Left lobe of liver (tissue), 2 donors: ENCODE measurements at places on chromosomes 3 and 15.

DNA sequence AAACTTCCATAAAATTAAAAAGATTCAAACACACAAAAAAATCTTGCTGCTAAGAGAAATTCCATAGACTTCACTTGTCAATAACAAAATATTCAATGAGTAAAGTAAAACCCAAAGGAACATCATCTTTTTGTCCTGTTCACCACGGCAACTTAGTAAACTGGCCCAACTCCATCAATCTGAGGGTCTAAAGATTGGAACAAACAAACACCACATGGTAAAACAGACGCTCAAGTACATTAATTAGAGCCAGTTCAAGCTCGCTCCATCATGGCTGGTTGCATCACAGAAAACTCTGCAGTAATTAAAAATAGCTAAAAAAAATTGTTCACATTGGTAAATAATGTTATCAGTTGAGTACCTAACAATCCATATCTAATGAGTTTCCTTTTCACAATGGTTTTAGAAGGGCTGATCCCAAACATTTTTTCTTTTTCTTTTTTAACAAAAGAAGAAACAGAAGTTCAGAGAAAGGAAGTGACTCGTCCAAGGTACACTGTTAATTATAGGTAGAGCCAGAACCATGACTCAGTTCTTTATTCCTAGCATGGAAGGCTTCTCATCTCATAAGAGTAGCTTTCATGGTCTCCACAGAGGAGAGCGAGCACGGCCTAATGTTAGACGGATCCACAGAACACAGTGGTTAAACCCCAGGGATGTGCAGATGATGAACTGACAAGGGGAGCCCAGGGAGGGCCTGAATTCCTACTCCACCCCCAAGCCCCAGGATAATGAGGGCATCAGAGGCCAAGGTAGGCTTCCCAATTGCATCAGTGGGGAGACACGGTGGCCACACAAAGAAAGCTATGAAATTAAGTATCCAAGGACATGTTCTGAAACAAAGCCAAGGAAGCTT lies 79.2 kb upstream of the ARHGEF3 start:
- no peak for DNase-seq

DNA sequence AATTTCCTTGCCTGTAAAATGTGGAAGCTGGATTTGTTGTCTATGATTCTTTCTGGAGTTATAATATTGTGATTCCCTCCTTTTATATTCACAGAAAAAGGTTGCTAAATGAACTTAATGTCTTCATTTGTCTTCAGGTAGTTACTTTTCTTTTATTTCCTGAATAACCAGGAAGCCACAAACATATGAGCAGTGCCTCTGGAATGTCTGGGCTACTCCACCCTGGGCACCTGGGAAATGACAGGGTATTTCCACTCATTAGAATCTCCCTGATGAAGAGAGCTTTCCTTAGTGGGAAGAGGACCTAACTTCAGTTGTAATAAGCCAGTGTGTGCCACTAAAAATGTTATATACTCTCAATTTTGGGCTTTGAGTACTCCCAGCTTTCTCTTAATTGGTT lies 3.8 kb upstream of the SLMAP start:
- no peak for DNase-seq

GRCh38 chr3:43616034-43616433 lies 5.8 kb downstream of the ANO10 start:
- DNase-seq = no peak

GRCh38 chr15:56832125-56832524 lies 86.3 kb upstream of the TCF12 start:
- peak; percentile 90 for DNase-seq

DNA sequence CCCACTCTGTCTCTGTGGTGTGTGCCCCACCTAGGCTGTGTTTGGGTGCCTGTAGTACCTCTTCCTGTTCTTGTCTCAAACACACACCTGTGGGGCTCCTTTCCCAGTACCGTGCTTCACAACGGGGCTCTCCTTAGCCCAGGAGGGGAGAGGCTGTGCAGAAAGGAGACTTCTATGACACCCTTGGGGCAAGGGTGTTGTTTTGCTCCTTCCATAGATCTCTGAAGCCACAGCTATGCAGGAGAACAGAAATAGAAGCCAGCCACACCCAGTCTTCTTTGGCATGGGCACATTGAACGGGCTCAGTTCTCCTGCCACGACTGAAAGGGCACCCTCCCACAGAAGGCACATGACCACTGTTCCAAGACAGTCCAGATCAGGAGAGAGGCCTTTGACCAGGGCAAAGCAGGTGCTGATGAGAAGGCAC lies 74.3 kb downstream of the LIPC start:
- DNase-seq = no peak

DNA sequence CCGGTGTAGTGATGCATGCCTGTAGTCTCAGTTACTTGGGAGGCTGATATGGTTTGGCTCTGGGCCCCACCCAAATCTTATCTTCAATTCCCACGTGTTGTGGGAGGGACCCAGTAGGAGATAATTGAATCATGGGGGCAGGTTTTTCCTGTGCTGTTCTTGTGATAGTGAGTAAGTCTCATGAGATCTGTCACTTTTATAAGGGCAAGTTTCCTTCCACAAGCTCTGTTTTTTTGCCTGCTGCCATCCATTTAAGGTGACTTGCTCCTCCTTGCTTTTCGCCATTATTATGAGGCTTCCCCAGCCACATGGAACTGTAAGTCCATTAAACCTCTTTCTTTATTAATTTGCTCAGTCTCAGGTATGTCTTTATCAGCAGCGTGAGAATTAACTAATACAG lies 566.7 kb upstream of the NECTIN3 start:
- DNase-seq = no peak

- DNase-seq = no peak
Observed at GRCh38 chr3:46006238-46007032, 10.8 kb upstream of the FYCO1 start.

DNA sequence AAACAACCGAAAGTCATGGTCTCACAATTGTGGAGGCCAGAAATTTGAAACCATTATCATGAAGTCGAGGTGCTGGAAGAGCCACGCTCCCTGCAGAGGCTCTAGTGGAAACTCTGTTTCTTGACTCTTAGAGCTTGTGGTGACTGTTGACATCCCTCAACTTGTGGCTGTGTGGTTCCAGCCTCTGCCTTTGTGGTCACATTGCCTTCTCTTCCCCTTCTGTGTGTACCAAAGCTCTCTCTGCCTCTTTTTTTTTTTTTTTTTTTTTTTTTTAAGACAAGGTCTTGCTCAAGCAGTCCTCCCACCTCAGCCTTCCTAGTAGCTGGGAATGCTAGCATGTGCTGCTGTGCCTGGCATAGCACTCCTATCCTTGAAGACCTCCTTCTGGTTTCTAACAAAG lies 48.7 kb upstream of the CRTC3 start:
- DNase-seq = no peak

GRCh38 chr3:22734207-22734606 lies 468.9 kb upstream of the UBE2E2 start:
- DNase-seq = no peak

DNA sequence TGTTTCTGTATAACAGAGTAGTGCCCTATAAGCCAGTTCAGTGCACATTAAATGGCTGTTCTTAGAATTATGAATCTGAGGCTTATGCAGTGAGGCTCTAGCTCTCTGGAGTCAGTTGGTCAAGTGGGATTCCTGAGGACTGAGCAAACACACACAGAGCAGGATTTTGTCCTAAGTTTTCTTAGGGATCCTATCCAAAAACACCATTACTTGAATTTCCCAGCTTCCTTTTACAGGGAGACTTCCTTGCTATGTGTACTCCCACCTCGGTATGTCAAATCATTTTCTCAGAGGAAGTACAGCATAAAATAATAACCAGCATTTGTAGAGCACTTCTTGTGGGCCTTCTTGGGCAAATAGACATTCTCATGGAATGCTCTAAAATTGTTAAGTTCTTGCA lies 63.1 kb upstream of the GOLGA6B start:
- DNase-seq = no peak

- DNase-seq = peak; percentile 52
Observed at GRCh38 chr15:96320703-96321638, 9.5 kb upstream of the NR2F2 start.

- no peak for DNase-seq
Observed at GRCh38 chr3:174973465-174973864, 114.3 kb downstream of the NAALADL2 start.

- no peak for DNase-seq
Observed at GRCh38 chr3:76582632-76583378, 457.1 kb upstream of the ROBO2 start.

GRCh38 chr3:122523317-122523716 lies 8.6 kb upstream of the KPNA1 start:
- DNase-seq = no peak

DNA sequence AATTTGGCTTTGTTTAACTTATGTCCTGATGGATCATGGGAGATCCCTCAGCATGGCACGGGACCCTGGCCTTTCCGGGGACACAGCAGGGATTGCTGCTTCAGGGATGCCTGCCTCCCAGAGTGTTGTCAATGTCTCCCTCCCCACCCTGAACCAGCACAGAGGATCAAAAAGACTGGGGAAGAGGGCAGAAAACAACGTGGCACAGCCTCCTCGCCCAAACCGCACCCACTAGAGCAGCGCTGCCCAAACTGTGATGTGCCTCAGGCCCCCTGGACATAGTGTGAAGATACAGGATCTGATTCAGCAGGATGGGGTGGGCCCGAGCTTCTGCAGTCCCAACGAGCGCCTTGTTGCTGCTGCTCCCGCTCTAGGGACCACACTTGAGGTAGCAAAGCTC lies 34.5 kb downstream of the SLC6A20 start:
- DNase-seq = no peak

DNA sequence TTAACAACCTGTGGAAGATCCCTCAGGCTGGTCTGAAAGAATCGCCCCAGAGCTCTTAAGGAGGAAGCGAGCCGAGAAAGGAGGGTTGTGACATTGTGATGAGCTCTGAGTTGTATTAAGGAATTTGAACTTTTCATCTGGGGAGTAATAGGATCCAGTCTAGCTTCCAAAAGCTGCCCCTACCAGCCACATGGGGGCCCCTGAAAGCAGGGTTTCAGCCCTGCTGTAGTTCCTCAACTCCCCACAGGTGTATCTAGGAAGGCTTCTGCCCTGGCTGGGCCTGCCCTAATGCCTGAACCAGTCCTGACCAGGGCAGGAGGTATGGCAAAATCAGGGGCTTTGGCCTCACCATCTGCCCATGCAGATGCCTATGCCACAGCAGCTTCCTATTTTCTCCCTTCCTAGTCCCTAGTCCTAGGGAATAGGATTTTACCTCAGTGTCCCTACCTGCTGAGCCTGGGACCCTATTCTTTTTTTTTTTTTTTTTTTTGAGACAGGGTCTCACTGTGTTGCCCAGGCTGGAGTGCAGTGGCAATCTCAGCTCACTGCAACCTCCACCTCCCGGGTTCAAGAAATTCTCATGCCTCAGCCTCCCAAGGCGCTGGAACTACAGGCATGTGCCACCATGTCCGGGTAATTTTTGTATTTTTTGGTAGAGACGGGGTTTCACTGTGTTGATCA lies 5.0 kb upstream of the AP3S2 start:
- peak; percentile 55 for DNase-seq

DNA sequence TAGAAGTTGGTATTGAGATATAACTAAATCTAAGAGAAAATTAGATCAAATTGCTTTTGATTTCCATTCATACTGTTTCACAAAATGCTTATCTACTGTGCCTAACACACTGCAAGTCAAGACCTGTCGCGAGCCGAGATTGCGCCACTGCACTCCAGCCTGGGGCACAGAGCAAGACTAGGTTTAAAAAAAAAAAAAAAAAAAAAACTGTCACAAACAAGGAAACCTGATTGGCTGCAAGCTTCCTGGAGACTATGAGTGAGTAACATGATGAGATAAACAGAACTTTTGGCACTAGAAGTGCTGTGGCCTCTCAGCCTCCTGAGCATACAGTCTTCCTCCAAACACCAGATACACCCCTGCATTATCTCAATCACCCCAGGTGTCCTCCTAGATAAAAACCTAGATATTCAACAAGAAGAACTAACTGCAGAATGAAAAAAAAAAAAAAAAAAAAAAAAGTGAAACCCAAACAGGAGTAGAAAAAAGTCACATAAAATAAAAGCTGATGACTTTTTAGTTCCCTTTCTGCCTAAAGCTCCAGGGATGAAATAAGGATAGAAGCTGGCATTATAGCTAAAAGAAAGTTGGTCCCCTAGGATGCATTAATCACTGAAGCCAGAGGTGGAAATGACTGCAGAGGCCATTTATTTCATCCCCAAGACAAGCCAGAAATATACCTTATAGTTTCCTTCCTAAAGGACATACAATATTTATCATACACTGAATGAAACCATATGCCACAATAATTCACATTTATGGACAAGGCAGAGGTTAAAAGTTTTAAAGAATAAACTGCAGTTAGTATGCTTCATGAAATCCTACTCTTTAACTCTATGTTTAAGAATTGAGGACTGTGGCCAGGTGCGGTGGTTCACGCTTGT lies 82.4 kb downstream of the P3H2 start:
- no peak for DNase-seq

- no peak for DNase-seq
Observed at GRCh38 chr3:81622395-81622794, 139.1 kb downstream of the GBE1 start.

DNA sequence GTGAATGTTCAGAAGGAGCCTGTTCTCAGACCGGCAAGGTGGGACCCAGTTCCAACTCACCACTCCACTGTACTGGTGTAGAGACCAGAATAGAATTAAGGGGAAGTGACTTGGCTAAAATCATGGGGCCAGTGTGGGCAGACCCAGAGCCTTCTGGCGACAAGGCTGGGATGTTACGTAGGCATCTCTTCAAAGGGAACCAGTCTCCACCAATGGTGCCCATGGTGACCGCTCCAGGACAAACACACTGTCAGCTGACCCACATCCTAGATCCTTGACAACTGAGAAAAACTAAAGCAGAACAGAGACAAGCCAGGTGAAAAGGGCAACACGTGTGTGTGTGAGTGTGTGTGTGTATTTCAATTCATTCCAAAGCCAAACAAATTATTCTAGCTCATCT lies 321.7 kb upstream of the FRG2C start:
- no peak for DNase-seq

DNA sequence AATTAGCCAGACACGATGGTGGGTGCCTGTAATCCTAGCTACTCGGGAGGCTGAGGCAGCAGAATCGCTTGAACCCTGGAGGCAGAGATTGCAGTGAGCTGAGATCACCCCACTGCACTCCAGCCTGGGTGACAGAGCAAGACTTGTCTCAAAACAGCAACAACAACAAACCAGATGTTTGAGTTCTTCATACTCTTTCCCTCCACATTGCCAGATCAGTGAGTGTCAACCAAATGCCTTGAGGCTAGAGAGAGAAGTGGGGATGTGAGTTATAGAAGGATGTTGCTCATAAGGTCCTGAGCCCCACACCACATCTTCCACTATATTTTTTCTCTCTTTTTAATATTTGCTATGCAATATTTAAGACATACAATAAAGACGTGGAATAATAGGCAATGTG lies 19.8 kb downstream of the MAPKBP1 start:
- DNase-seq = no peak

DNA sequence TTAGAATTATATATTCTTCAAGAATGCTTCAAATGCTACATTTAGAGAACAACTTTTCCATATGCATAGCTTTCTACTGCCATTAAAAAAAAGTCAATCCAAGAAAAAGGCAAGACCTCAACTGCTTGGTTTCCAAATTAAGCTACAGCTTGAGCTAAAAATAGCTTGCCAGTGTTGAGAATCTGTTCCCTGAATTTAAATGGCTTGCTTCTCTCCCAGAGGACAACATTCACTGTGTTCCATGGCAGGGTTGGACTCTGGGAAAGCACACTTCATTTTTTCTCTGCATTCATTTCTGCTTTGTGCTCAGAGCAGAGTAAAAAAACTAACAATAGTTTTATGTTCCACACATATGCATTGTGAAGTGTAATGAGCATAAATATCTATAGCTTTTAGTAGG lies 50.3 kb upstream of the ACTL6A start:
- no peak for DNase-seq
